Neural crest cell (in vitro differentiated cells): ENCODE measurements at places on chromosomes 4 and X. TPM values are rescaled to one million over a fixed set of nuclear protein-coding genes. Genes with fewer than 3 reads are reported as not detected.

GRCh38 chr4:1375761-1376322 lies 28.8 kb downstream of the UVSSA start:
- H3K27me3 ChIP-seq = no peaks in the 10 kb centered on the region
- no peak overlapping the region for H3K4me3 ChIP-seq
- H3K27ac ChIP-seq = no peak overlapping the region
- H3K36me3 ChIP-seq = peaks cover 27% of the 10 kb centered on the region
- no peaks in the 10 kb centered on the region for H3K4me1 ChIP-seq

DNA sequence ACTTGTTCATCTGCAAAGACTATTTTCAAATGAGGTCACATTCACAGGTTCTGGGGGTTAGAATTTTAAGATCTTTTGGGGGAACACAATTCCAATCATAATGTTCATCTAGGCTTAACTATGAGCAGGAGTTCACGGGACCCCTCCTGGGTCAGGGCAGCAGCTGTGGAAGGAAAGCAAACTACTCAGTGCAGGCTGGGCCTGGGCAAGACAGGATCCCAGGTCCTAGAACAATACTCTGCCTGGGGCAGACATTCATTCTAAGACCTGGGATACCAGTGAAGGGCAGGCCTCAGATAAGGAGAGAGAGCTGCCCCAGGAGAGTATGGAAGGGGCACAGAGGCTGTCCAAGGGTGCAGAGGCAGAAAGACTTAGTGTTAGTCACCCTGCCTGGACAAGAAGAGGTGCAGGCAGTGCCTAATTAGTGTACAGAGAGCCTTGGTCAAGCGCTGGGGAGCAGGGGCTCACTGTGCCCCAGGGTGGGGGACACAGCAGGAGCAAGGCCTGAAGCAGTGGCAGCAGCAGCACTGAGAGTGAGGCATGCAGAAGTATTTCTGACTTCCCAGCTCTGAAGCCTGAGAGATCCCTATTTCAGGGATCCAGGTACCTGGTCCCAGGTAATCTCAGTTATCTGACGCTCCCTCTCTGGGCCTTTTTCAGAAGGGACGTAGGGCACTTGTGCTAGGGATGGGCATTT lies 123.0 kb upstream of the MAMLD1 start:
- DNase-seq = no peak
- H3K27ac ChIP-seq = no peak overlapping the region
- no peaks in the 10 kb centered on the region for H3K36me3 ChIP-seq

GRCh38 chr4:54281054-54281766 lies 52.1 kb downstream of the PDGFRA start:
- H3K4me1 ChIP-seq = peaks cover 15% of the 10 kb centered on the region
- peaks cover 10% of the 10 kb centered on the region for H3K36me3 ChIP-seq
- no peak for DNase-seq
- H3K27me3 ChIP-seq = peaks cover 16% of the 10 kb centered on the region
- no peak overlapping the region for H3K4me3 ChIP-seq
- no peak overlapping the region for H3K27ac ChIP-seq

- H3K27ac ChIP-seq = no peak overlapping the region
- no peaks in the 10 kb centered on the region for H3K36me3 ChIP-seq
- no peaks in the 10 kb centered on the region for H3K27me3 ChIP-seq
- no peak overlapping the region for H3K4me3 ChIP-seq
These were observed 171.1 kb upstream of the ANKRD50 start for GRCh38 chr4:124883632-124884031.

GRCh38 chr4:23991444-23991843 lies 101.6 kb upstream of the PPARGC1A start:
- no peak overlapping the region for H3K4me3 ChIP-seq
- no peaks in the 10 kb centered on the region for H3K36me3 ChIP-seq
- H3K4me1 ChIP-seq = no peaks in the 10 kb centered on the region
- H3K27ac ChIP-seq = no peak overlapping the region
- no peak for DNase-seq

DNA sequence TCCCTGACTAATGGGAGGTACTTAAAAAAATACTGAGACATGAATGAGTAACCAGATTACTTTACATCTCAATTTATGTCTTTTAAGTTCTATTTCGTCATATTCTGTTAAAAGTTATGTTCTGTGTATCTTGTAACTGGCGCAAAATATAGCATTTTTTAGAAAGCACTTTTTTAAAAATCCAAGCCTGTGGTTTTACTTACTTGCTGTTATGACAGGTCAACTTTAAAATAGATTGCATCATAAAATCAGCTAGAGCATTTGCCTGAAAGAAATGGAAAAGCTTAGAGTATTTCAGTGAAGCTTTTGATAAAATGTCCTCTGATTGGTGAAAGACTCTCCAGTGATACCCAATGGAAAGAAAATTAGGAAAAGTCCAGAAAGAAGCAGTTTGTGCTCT lies 1892.3 kb upstream of the TENM3 start:
- no peak overlapping the region for H3K27ac ChIP-seq
- H3K4me1 ChIP-seq = no peaks in the 10 kb centered on the region
- H3K27me3 ChIP-seq = no peaks in the 10 kb centered on the region
- H3K36me3 ChIP-seq = no peaks in the 10 kb centered on the region
- H3K4me3 ChIP-seq = no peak overlapping the region

SSX3 gene
- not detected in 2 replicates for total RNA-seq

GAGE1 gene
- total RNA-seq = not detected in 2 replicates

KIAA0232 gene
- total RNA-seq = 40.1 and 41.7 TPM in 2 replicates
